ENCODE measurements at places on chromosomes 4 and X.

- DNase-seq = no peak
These were observed 160.1 kb downstream of the CBR4 start for GRCh38 chr4:168849997-168850396.

DNA sequence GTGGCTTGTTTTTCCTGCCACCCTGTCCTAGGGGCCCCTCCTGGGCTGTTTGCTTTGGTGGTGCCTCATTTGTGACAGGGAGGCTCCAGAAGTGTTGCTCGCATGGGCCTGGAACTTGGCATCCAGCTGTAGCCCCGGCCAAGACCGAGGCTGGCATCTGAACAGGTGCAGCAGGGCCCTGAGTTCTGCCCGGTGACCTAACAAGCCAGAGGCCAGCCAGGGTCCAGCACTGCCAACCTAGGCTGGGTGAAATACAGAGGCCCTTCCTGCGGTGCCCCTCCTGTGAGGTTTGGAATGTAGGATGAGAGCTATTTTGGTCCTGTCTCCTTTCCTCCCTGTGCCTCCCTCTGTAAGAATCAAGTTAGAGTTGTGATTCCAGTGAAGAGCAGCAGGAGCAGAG lies 58.5 kb downstream of the STARD8 start:
- no peak for DNase-seq

DNA sequence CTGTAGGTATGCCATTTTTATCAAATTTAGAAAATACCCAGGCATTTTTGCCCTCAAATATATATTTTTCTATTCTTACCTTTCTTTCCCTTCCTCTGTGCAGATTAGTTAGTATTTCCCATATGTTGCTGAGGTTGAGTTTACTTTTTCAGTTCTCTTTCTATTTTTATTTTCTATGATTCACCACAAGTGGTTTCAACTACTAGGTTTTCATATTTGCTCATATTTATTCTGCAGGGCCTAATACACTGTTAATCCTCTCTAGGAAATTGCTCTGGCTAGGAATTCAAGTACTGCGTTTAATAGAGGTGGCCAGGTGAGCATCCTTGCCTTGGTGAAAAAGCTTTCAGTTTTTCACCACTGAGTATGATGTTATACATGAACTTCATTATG lies 1535.3 kb upstream of the PCDH10 start:
- DNase-seq = no peak

DNA sequence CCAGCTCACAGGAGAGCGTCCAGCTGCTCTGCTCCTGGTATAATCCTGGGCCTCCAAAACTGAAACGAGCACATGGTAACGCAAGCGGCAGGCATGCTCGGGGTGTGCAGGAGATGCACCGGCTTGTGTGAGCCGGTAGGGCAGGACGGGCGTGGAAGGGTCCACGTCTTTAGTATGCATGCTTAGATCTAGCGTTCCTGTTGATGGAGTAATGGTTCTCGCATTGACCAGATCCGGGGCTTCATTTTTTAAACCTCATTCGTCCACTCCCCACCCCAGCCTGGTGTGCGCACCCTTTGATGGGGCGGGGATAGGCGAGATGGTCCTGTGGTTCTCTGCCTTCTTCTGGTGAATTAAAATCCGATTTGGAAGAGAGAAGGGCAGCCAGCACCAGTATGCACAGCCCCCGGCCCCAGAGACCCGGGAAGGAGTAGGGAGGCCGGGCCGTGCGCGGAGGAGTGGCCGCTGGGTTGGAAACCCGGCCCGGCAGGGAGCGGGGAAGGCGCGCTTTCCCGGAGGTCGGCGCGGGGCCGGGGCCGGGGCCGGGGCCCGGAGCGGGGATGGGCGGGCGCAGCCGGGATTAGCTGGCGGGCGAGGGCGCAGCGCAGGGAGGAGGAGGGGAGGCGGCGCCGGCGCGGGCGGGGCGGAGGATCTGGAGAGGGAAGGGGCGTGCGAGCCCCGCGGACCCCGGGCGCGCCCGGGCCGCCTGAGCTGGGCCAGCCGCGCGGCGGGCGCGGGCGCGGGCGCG lies 39.9 kb downstream of the FAM149A start:
- peak; percentile 48 for DNase-seq

- DNase-seq = no peak
These were observed 24.1 kb downstream of the DCTD start for GRCh38 chr4:182893047-182893446.

GRCh38 chr4:105148776-105149175 lies 2.1 kb downstream of the TET2 start:
- no peak for DNase-seq

DNA sequence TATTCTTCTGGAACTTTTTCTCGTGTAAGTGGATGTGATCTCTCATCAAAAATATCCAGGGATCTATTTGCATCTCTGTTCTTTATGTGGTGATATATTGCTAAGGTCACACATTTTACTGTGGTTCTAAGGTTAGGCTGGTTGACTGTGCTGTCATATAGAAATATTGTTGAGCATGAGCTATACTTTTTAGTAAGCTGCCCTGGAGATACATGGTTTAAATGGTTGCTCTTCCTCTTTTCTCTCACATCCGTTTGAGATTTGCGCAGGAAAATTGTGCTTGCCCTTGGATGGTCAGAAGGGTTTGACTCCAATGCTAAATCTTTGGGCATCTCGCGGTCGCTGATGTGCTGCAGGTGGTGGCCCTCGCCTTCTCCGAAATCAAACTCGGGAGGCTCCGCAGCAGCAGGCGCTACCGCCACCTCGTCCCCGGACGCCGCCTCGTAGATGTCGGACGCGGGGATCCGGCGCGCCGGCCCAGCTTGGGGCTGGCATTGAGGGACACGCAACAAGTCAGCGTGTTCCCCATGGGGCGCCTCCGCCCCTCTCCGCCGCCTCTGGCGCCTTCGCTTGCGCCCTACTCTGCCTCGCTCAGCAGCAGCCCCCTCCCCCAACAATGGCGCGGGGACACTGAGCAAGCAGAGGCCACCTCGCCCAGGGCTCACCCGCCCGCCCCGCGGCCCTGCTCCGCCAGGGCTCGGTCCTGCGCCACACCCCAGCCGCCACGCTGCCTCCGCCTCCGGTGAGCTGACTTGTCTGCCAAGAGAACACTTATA lies 154.5 kb downstream of the MSN start:
- DNase-seq = no peak

DNA sequence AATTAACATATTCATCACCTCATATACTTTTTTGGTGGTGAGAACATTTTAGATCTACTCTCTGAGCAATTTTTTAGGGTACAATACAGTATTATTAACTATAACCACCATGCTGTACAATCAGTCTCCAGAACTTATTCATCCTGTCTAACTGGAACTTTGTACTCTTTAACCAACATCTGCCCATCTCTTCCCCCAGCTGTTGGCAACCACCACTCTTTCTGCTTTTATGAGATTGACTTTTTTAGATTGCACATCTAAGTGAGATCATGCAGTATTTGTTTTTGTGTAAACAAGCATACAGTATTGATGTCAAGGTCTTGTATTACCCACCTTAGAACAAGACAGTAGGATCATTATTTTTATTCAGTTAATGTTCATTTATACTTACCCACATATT lies 516.8 kb downstream of the RPA4 start:
- DNase-seq = no peak

- peak; percentile 62 for DNase-seq
These were observed 231.5 kb downstream of the MAML3 start for GRCh38 chr4:139922406-139923024.

DNA sequence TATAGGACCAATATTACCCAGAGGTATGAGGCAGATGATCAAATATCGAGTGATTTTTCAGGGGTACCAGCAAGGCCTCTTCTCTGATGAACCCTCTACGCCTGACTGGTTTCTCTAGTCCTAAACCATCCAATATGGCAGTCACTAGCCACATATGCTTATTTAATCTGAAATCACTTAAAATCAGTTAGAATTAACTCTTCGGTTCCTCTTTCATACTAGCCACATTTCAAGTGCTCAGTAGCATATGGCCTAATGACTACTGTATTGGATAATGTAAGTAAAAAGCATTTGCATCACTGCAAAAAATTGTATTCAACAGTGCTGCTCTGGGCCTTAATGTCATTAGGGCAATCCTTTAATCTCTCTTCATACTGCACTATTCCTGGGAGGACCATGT lies 4.4 kb upstream of the APBB2 start:
- no peak for DNase-seq

DNA sequence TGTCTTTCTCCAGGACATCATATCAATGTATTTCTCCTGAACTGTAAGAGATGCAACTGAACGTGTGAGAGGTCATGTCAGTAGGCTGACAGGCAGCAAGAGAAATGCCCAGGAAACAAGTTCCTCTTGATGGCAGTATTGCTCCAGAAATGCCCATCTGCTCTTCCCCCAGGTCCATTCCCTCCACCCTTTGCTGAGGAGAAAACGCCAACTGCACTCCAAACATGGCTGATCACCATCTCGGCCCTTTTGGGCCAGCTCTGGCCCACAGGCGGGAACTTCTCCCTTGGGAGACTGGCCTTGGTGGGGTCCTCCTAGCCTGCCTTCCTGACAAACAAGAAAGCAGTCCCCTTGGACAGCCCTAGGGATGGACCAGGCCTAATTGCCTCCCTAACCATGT lies 276.5 kb upstream of the AGTR2 start:
- DNase-seq = no peak

DNA sequence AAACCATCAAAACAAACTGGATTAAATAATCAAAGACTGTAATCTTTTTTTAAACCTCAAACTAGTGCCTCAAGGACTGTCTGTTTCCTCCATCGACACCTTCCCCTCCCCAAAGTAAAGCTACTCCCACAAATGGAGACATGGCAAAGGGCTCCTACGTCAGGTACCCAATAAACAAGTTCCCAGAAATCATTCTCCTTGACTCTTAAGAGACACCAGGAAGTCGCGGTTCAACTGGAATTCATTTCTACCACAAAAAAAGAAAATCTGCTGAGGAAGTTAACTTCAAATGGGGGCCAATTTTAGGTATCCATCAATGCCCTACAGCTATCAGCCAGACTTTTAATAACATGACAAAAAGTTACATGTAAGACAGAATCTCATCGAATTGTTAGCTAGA lies 2.5 kb downstream of the RPS4X start:
- DNase-seq = no peak

DNA sequence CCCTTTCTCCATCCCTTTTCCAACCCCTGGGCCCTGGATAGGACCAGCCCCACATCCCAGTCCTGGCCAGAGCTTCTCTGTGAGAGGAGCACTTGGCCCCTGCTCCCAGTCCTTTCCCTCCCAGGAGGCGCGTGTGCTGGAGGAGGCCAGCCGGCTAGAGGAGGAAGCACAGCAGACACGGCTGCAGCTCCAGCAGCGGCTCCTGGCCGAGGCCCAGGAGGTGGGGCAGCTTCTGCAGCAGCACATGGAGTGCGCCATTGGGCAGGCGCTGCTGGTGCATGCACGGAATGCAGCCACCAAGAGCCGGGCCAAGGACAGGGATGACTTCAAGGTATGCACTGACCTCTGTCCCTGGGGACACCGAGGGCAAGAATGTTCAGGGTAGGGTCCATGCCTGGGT lies 87.5 kb downstream of the EVC start:
- peak; percentile 24 for DNase-seq
